ENCODE measurements at places on chromosomes 3 and 15. TPM values are rescaled to one million over a fixed set of nuclear protein-coding genes. Genes with fewer than 3 reads are reported as not detected.

The SERF2 gene
- polyA plus RNA-seq = 1,677 TPM

The ACVR2B gene
- polyA plus RNA-seq = 8.3 TPM

The PROS1 gene
- 26.1 TPM for polyA plus RNA-seq

The TICRR gene
- 3.7 TPM for polyA plus RNA-seq

The ZNF385D gene
- polyA plus RNA-seq = 0.58 TPM

The PDHB gene
- 60.5 TPM for polyA plus RNA-seq

The PRR20G gene
- polyA plus RNA-seq = not detected

The GPR171 gene
- 3.5 TPM for polyA plus RNA-seq

The DNAJA4 gene
- polyA plus RNA-seq = 24.3 TPM

The DNAH12 gene
- polyA plus RNA-seq = 0.10 TPM

DNA sequence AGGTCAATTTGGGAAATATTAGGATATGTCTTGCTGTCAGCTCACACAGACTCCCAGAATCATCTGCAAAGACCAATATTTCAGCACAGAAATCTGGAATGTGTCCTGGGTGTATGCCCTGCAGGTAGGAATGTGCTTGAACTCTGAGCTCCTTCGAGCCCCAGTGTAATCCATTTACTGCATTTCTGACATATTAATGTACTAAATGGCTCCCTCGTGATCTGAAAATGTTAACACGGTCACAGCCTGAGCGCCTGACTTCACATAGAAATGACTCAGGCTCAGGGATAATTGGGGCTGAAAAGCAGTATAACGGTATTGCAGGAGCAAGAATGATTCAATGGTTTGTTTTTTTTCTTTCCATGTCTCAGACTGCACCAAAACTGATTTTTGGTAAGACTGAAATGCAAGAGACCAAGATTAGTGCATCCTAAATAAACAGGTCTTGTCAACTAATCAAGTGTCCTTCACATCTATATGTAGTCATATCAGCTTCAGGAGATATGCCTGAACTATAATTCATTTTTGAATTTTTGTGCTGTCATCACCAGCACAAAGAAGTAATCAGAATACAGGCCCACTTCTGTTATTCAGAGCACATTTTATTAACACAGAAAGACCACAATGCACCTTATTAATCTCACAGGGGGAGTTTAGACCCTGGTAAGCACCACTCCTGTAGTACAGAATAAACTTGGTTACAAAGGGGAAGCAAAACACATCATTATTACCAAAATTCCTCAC is 49.8 kb downstream of the DCLK3 start:
- DNase-seq = no peak

DNA sequence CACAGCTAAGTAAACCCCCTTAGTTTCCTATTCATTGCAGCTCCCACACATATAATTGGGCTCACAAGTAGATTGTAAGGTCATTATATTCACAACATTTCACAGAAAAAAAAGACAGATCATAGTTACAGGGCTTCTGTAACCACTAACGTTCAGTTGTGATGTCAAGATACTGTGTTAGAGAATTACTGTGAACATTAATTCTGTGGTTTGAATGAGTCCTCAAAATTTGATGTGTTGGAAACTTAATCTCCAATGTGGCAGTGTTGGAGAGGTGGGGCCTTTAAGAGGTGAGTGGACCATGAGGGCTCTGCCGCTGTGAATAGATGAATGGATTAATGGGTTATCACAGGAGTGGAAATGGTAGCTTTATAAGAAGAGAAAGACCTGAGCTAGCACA is 21.3 kb downstream of the GRK7 start:
- DNase-seq = no peak

DNA sequence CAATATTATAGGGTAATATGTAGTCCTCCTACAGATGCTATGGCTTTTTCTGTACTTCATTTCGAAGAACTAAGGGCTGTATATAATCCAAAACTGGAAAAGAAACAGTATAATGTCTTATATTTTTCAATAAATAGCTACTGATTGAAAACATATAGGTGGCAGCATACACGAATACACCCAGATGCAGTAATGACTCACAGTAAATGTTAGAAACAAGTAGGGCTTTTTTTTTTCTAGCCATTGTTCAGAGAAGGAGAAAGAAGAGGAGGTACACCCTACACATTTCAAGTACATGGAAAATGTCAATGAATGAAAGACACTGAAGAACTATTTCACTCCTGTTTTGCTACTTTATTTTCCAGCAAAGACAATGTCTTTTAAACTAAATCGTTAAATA is 9.4 kb downstream of the DAZL start:
- no peak for DNase-seq

- no peak for DNase-seq
Observed at GRCh38 chr15:93268066-93268465, 179.1 kb upstream of the RGMA start.

- DNase-seq = peak; percentile 74
Observed at GRCh38 chr3:9311228-9311627, 51.6 kb upstream of the THUMPD3 start.

GRCh38 chr15:47983533-47983932 is 137.3 kb upstream of the SLC24A5 start:
- DNase-seq = no peak

DNA sequence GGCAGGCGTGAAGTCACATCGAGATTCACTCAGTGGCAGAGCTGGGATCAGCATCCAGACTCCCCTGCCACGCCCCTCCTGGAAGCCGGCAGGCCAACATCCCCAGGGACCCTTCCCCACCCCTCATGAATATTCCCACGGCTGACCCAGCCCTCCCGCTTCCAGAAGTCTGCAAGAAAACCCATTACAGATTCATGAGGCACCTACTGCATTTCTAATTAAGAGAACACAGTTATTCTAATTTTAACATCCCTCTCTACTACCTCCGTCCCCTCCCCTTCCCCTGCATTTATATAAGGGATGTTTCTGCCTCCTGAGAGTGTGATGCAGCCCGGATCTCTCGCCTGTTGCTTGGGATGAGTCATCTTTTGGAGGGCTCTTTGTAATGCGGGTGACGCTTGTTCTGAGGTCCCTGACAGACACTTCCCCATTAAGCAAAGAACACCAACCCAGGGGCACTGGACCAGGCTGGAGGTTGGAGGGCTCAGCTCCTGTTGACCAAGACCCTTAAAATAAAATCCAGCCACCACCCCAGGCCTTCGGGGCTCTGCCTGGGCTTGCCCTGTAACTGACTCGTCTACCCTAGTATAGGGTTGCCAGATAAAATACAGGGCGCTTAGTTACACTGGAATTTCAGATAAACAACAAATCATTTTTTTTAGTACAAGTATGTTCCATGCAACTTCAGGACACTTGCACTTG is 118.7 kb downstream of the NUP210 start:
- DNase-seq = no peak

DNA sequence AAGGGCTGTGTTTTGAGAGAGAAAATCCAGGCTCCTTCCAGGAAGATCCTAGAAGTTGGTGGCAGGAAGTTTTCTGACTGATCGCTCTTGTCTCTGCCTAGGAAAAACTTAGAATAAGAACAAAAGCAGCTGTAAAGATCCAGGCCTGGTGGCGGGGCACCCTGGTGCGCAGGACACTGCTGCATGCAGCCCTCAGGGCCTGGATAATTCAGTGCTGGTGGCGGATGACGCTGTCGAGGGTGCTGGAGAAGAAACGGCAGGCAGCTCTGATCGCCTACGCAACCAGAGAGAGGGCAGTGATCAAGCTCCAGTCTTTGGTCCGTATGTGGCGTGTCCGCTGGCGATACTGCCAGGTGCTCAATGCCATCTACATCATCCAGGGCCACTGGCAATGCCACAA is 1.5 kb downstream of the IQCF2 start:
- DNase-seq = no peak

DNA sequence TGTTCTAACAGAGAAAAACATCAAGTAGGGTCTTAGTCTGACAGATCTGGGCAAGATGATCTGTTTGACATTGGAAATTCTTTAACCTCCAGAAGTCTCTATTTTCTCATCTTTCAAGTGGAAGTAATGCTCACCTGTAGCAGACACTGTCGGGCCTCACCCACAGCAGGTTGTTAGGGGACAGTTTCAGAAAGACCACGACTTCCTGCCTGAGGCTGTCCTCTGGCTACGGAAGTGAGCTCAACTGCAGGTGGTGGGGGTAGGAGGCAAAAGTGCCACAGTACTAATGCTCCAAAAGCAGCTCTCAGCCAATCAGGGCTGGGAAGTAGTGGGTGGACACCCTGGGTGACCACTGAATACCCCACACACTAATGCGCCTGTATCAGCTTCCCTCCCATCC is 111.4 kb upstream of the TOPAZ1 start:
- no peak for DNase-seq

GRCh38 chr3:58779934-58780333 is 113.4 kb upstream of the FAM3D start:
- no peak for DNase-seq

DNA sequence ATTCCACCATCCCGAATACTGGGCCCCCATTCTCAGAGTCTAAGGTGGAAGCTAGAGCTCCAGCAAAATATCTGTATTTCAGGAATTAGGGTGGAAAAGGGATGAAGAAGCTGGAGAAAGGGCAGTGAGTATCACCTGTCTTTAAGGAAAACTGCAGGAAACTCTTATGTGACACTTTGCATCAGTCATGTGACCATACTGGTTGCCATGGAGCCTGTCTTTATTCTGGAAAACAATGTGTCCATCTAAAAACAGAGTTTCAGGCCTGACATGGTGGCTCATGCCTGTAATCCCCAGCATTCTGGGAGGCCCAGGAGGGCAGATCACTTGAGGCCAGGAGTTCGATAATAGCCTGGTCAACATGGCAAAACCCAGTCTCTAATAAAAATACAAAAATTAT is 52.9 kb upstream of the FSIP1 start:
- no peak for DNase-seq

- no peak for DNase-seq
Observed at GRCh38 chr3:114632757-114633424, 339.1 kb downstream of the TIGIT start.

DNA sequence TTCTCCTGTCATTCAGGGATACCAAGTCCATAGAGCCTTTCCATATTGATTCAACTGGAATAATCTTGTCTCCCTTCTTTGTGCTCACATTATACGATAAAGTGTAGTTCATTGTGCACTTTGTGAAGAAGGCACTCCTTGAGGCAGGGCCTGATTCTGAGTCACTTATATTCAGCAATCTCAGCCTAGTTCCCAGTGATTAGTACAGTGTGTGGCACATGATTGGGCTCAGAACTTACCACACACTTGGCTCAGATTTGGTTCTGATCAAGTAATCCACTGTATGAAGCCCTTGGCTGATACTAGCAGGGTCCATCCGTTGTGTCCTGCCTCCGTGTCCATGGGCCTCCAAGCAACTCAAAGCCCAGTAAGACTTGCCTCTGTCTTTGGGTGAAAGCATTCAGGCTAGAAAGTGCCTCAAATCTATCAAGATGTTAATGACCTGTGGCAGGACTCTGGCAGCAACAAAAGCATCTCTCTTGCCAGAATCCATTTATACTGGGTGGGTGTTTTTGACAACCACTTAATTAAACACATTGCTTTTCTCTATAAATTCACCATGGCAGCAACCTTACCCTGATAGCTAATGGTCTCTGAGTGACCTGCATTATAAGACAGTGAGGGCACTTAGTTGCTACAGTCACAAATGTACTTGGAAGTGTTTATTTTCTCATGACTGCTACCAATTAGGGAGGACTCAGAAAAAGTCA is 51.3 kb downstream of the TPRG1 start:
- no peak for DNase-seq

DNA sequence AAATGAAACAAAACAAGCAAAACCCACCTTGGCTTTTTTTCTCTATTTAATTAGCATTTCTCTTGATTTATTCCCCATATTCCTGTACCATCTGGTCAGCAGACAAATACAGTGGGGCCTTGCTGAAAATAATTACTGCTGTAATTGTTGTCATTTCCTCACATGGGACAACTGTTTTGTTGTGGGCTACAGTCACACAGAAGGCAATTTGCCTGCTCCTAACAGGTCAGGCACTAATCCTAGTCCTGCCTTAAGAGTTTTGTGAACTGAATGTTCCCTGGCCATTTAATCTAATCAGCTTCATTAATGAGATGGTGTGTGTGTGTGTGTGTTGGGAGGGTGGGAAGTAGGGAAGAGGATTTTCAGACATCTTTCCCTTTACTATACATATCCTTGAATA is 11.6 kb downstream of the TRPC1 start:
- DNase-seq = no peak

- peak; percentile 38 for DNase-seq
Observed at GRCh38 chr3:16883723-16884083, 1.1 kb upstream of the PLCL2 start.

All from small intestine (tissue), 16 donors.